ENCODE measurements at places on chromosomes 5 and 9.

DNA sequence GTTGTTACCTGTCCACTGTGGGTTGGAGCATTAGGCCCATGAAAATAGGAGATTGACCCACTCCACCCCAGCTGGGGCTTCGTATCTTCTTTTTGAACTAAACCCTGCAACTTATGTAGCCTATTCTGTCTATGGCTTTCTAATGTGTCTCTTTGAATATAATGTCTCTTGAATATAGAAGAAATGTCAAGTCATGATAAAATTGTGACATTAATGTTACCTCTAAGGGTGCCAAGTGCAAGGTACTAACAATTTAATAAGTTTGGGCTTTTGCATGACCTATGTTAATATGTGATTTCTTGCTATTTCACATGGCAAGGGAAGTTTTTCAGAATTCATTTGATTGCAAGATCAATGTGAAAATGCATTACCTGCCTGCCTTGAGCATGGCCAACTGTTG is 40.4 kb upstream of the PUM3 start:
- DNase-seq: no peak

DNA sequence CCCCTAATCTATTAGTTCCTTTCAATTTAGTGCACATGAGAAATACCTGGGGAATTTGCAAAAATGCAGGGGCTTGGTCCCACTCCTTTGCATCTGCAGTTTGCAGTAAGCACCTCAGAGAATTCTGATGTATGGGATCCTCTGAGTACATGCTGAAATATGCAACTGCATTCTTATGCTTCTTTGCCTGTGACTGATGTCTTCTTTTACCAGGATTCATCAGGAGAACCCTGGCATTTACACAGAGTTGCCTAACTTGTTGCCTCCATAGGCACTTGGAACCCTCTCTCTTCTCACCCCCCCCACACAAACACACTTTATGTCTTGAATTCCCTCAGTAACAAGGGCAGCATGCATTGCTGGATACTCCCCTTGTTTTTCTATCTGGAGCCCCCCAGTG is 173.1 kb downstream of the KDM4C start:
- no peak for DNase-seq

GRCh38 chr9:14692470-14693250 is 572 bp downstream of the ZDHHC21 start:
- DNase-seq: peak; percentile 16

DNA sequence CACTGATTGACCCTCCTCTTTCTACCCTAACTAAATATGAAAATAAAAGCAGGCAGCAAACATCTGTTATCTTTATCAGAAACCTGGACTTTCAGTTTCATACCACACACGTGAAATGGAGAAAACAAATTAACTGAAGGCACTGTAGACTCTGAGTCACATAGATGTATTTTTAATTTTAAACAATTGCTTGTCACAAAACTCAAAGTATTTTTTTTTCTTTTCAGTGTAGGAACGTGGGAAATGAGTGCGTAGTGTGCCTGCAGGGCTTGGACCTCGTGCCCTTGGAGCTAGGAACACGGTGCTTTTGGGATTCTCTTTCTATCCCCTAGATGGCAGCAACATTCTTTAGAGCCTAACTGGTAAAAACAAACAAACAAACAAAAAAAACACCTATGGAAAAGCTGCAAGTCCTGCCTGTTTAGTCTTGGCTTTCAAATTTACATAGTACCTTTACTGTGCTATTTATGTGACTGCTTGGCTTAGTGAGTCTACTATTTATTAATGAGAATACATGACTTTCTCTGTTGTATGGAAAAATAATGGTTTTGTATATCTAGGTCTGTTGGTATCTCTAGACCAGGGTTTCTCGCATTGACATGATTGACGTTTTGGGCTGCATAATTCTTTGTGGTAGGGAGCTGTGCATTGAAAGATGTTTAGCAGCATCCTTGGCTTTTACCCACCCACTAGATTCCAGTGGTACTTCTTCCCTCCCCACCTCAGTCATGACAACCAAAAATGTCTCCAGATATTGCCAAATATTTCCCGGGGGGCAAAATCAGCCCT is 16.8 kb upstream of the ACTBL2 start:
- DNase-seq: peak; percentile 74

- no peak for DNase-seq
These were observed 66.3 kb downstream of the RAPGEF1 start for GRCh38 chr9:131673531-131673930.

DNA sequence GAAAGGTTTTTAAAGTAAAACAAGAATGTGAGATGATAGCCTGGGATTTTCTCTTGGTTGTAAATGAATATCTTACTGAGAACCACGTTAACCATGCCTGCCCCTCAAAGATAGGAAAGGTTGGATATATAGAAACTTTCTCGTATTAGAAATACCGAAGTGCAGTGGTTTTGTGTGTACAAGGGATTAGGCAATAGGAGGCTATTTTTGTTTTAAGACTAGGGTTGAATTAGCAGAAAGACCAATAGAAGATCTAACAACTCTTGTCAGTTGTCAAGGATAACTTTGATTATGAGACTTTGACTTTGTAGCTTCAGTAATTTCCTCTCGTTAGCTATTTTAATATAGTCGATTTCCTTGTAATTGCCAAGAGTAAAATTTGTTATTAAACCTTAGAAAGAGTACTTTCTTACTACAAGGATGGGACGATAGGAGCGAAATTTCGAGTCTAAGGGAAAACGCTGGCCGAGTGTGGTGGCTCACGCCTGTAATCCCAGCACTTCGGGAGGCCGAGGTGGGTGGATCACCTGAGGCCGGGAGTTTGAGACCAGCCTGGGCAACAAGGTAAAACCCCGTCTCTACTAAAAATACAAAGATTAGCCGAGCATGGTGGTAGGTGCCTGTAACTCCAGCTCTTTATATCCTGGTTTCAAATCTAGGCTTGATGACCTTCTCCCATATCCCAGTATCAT is 838 bp downstream of the POLK start:
- no peak for DNase-seq

DNA sequence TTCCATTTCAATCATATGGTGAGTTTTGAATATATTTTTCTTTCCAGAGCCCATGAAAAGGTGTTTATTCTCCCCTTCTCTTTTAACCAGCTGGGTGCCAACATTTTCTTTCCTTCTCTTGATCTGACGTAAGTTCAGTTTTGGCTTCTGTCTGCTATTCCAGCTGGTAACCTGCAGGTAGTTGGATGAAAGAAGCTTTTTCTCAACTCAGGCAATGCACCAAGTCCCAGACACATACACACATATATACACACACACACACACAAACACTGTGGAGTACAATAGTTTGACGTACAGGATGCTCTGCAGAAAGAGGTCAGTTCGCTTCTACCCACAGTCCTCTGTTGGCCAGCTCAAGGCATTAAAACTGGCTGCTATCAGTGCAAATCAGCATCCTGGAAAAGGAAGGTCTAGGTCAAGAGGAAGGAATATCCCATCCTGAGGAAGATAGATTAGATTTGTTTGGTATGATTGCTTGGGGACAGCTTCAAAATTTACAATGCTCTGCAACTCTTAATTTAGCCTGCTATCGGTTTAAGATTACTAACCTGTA is 214.3 kb upstream of the SEMA6A start:
- no peak for DNase-seq

DNA sequence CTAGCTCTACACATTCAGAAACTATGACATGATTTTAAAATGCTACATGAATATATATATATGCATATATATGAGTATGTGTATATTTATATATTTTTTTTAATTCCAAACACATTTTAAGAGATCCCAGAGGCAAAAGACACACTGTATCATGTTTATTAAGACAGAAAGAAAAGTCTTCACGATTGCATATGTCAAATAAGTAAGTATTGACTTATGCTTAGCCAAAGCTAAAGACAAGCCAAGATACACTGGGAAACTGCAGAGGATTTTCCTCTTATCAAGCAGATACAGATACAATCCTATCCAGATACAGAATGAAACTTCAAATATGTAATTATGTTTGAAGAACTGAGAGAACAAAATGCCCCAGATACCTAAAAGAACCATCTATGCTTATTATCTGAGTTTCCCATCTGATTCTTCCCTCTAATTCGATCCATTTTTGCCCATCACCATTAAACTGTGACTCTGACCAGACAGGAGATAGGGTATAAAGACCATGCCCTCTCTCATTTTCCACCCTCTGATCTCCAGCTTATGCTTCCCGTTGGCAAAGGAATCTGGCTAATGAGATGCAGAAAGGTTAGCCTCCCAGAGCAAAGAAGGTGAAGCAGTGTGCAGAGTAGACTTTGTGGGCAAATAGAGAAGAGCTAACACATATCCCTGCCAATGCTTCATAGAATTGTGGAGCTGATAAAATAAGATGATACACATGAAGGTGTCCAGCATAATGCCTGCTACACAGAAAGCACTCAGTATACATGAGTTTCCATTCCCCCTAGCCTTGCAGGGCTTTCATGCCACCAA is 131.0 kb upstream of the TARS1 start:
- no peak for DNase-seq

DNA sequence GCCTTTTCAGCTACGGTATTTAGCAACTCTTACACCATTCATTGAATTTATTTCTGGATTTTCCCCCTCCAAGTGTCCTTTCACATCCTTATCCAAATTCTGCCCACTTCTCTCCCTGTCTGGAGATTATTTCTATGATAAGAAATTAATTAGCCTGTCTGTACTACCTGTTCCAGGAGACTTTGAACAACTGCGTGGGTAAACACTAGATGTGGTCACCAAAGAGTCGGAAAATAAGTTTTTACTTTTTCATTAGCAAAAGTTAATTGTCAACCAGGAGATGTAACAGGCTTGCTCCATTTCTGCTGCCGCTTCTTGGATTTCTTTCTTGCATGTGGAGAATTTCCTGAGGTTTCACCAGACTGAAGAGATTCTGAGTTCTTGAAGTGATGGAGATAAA is 14.0 kb downstream of the SLC1A1 start:
- no peak for DNase-seq

DNA sequence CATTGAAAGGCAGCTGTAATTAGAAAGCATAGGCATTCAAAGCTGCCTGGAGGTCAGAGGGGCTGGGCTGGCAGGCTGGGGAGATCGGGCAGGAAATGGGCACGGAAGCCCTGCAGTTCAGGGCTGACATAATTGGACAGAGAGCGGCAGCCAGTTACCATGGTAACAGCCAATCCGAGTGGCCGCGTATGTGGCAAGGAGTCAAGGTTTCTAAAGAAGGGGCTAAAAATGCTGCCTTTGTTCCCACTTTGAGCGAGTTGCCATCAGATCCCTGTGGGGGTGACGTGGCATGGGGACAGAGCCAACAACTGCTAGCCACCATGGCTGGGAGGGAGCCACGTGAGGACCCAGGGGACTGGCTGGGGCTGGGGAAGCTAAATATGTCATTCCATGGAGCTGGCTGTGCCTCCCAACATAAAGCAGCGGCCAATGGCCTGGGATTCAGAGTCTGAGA is 44.7 kb upstream of the NDFIP1 start:
- peak; percentile 99 for DNase-seq
